ENCODE measurements at places on chromosomes 1 and 21. TPM values are rescaled to one million over a fixed set of nuclear protein-coding genes. Genes with fewer than 3 reads are reported as not detected.

GRCh38 chr1:204036882-204037655 is 35.8 kb upstream of the SOX13 start:
- DNase-seq: peak; percentile 83

The IQCC gene
- total RNA-seq: 0.67 TPM

GRCh38 chr1:44806704-44807363 is at the start of gene DYNLT4:
DYNLT4 (minus strand) TSS chr1:44807351; CDS start chr1:44806668, 683 bp downstream.
- DNase-seq: no peak

GRCh38 chr21:39669485-39669884 is 56.7 kb downstream of the B3GALT5 start:
- DNase-seq: no peak

The F5 gene
- total RNA-seq: 3.8 TPM

DNA sequence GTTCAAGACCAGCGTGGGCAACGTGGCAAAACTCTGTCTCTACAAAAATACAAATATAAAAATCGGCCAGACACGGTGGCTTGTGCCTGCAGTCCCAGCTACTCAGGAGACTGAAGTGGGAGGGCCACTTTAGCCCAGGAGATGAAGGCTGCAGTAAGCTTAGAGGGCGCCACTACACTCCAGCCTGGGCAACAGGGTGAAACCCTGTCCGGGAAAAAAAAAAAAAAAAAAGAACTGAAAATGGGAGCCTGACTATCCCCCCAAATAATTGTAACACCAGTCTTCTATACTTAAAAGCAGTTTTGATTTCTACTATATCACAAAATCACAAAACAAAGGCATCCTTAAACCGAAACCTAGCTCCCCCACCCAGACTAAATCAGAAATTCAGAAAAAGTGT is 60.3 kb downstream of the CDC42BPA start:
- DNase-seq: no peak

- no peak for DNase-seq
Observed at GRCh38 chr1:199422206-199422605, 605.3 kb upstream of the NR5A2 start.

- no peak for DNase-seq
Observed at GRCh38 chr1:51236531-51237350, 668 bp downstream of the RNF11 start.

DNA sequence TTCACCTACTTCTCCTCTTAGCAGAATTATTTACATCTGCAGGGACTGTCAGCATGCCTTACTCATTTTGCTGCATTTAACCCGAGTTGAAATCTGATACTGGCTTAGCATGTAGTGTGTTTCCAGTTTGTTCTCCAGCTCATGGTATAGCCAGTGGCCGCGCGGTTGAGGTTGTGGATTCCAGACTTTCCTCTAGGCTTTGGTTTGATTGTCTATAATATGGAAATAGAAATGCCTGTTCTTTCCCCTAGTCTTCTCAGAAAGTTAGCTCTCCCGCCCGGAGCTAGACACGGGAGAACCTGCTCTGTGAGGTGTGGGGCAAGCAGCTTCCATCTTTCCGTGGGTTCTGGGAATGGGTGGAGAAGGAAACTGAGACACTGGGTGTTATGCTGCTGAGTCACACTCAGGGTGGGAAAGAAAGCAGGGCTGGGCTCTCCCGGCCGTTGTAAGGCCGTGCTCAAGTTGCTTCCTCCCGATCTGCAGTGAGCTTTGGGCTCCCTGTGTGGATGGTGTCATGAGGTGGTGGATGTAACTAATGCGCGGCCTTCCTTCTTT is 206.8 kb upstream of the TMEM51 start:
- no peak for DNase-seq

The ARHGAP30 gene
- total RNA-seq: 26.0 TPM

- no peak for DNase-seq
Observed at GRCh38 chr1:189619682-189620332, 857.9 kb downstream of the BRINP3 start.

DNA sequence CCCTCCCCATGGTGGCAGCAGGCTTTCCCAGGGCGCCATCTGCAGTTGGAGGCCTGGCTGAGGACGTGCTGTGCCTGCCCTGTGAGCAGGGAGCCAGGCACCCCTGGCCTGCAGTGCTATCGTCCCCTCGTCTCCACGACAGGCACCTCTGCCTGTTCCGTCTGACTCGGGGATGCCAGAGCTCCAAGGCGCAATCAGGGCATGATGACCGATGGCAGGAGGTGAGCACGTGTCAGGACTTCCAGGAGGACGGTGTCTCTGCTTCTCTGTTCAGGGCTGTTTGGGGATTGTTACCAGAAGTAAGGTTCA is 125.2 kb downstream of the PCBP3 start:
- no peak for DNase-seq

DNA sequence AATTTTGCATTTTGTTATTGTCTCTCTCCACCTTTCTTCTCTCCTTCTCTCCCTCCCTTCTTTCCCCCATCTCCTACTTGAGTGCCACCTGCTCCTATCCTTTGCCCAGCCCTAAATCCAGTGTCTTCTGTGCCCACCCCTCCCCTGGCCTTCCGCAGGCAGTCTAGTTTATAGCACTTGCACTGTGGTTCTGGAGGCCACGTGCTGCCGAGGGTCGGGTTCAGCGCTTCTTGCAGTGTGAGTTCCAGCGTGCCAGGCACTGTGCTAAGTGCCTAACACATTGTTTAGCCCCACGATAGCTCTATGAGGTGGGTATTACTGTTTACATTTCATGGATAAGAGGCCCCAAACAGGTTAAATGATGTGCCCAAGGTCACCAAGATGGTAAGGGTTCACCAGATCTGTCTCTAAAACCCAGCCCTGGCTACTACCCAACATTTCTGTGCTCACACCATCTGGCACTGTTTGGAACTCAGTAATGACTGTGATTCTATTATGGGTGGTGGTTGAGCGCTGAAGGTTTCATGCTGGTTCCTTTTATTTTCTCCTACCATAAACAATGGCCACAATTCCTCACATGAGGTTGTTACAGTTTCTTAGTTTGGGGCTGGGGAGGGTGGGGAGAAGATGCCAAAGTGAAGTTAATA is 14.1 kb upstream of the ATP1A4 start:
- peak; percentile 43 for DNase-seq

The NTMT2 gene
- not detected for total RNA-seq

The LCE1B gene
- total RNA-seq: not detected

The RAB3B gene
- not detected for total RNA-seq

GRCh38 chr1:32915766-32916706 is 14.8 kb upstream of the TMEM54 start:
- no peak for DNase-seq

GRCh38 chr1:147201276-147201675 is 23.9 kb downstream of the FMO5 start:
- no peak for DNase-seq

GRCh38 chr1:116265931-116266863 is 106.8 kb upstream of the ATP1A1 start:
- DNase-seq: no peak

- no peak for DNase-seq
Observed at GRCh38 chr1:78855258-78855657, 151.3 kb downstream of the ADGRL4 start.
